ENCODE measurements at places on chromosomes 3 and 15.

DNA sequence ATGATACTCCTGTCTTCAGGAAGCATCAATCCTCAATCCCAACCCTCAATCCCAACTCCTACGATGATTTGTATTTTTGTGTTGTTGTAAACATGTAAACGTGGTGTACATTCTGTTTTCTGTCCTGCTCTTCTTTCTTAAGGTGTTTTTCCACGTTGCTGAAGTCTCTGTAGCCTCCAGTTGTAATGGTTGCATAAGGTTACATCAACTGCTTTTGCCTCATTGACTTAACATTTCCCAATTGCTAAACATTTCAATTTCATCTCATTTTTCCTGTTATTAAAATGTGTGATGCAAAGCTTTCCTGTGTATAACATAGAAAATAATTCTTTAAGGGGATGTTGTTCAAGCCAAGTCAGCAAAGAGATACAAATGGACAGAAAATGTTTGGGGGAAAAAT is 33.4 kb downstream of the HRH1 start:
- no peak for DNase-seq

DNA sequence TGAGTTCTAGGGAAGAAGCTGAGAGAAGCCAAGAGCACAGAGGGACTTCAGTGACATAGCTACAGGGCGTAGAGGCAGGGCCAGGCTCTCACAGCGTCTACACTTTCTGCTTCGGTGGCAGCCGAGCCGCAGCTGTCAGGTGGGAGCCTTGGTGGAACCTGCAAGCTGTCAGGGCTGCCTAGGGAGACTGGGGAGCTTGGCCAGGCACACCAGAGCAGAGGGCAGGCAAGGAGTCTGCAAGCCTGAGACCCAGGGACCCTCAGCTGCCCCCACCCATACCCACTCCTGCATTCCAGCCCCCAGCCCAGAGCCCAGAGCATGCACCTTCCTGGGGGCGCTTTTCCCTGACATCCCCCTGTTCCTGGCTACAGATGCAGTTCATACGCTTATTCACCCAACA is 13.4 kb upstream of the KLF15 start:
- DNase-seq = no peak

DNA sequence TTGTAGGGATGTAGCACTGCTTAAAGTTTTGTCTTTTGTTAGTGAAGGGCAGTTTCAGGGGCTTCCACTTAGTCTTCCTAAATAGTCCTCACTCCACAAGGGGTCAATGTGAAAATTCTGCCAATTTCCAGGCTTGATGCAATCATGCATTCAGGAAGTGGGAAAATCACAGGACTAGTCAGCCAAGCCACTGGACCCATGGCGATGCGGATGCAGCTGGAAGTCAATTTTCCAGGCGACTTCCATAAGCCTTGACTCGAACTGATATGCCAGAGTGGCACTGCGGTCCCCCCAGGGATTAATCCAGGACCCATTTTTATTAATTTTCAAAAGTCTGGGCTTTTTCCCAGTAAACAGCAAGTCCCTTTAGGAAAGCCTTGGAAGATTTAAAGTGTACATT is 26.1 kb downstream of the GBE1 start:
- no peak for DNase-seq

GRCh38 chr3:10949197-10949596 is 43.4 kb upstream of the SLC6A1 start:
- DNase-seq = no peak

- DNase-seq = no peak
Observed at GRCh38 chr15:56236197-56236596, 7.5 kb downstream of the RFX7 start.

- DNase-seq = no peak
Observed at GRCh38 chr3:115469649-115470048, 153.7 kb upstream of the GAP43 start.

All from stimulated activated CD4-positive, alpha-beta T cell treated with anti-CD3 and anti-CD28 coated beads, Interleukin-15, amount 100 ng/mL, for 1 hour (primary cell).